ENCODE measurements at places on chromosomes 16 and 17.

DNA sequence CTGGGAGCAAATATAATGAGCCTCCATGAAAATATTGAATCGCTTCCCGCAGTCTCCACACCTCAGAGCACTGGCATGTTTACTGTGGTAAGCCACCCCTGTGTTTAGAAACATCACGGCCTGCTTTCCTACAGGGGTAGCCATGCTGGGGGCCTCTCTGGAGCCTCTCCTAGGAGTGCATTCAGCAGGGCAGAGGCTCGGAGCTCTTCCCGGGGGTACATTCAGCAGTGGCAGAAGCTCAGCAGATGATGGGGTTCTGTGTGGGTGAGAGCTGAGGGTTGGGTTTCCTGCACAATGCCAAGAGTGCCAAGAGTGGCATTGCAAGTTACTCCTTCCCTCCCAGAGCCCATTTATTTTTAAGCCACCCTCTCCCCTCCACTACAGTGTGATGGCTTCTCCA lies 386.6 kb downstream of the SEC14L1 start:
- no peak for DNase-seq

DNA sequence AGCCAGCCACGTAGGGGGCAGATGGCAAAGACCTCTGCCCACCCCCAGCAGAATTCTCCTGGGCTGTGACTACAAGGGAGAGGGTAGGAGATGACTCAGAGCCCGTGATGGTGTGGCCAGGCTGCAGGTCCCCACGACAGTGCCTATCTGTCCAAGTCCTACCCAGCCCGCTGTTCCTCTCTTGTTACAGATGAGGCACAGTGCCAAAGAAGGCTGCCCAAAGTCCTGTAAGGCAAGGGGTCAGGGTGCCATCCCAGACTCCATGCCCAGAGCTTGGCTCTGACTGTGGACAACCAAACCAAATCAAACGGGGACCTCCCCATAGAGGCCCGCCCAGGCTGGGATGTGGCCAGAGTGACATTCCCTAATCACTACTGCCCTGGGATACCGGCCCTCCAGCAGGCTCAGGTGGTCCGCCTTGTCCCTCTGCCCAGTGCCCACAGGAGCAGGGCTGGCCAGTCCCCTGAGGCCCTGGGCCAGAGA lies 12.6 kb upstream of the BCAR1 start:
- DNase-seq, result no peak

DNA sequence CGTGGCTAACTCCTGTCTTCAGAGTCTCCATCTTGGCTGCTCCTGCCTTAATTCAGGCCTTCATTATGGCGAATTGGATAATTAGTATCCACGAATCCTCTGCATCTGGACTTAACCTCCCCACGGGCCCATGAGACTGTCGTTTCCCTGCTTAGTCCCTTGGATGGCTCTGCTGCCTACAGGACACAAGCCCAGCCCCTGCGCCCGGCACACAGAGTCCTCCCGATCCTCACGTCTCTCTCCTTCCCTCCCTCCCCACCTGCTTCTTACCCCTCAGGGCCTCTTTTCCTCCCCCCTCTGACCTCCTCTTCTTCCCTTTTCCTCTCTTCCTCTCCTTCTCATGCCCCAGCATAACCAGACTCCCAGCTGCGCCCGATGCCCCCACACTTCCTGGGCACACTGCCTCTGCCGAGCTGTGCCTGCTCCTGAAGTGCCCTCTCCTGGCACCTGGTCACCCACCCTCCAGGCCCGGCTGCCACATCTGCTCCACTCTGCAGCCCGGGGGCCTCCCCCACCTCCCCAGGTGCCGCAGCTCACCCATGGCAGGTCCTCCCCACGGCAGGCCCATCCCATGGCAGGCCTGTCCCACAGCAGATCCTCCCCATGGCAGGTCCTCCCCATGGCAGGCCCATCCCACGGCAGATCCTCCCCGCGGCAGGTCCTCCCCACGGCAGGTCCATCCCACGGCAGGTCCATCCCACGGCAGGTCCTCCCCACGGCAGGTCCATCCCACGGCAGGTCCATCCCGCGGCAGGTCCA lies 45.9 kb downstream of the RPH3AL start:
- no peak for DNase-seq

DNA sequence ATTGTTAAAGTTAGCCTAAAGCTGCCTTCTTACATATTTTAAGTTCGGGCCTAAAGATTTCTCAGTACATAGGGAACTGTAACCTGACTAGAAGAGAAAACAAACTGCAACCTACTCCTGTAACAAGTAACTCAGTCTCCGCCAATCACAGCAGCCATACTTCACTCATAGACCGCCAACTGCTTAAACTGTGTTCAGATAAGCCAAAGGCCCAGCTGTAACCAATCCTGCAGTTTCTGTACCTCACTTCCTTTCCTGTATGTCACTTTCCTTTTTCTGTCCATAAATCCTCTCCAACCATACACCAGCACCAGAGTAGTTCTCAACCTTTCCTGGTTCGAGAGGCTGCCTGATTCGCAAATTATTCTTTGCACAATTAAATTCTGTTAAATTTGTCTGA lies 41.5 kb downstream of the GLG1 start:
- DNase-seq, result no peak

DNA sequence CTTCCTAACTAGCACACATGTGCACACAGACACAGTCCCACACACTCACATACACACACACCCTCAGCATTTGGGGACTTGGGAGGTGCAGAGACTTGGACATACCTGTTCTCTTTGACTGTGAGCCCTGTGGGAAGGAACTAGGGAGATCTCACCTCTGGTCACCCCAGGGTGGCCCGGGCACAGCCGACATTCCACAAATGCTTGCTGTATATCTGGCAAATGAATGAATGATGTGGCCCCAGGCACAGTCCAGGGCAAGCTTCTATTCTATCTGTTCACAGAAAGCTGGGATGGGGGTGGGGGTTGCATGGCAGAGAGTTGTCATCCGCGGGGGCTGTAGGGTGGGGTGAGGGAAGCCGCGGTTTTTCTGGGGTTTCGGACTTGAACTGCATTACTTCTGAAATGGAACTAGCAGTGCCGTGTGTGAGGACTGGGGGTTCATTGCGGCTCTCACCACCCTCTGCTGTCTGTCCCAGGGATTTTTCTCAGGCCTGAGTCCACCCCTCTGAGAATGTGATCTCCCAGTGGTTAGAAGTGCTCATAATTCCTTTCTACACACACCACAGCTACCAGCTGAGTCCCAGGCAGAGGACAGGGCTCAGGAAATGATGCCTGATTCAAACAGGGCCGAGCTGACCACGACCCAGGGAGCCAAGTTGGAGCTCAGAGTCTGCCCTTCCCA lies 3.3 kb upstream of the RIPOR1 start:
- no peak for DNase-seq

DNA sequence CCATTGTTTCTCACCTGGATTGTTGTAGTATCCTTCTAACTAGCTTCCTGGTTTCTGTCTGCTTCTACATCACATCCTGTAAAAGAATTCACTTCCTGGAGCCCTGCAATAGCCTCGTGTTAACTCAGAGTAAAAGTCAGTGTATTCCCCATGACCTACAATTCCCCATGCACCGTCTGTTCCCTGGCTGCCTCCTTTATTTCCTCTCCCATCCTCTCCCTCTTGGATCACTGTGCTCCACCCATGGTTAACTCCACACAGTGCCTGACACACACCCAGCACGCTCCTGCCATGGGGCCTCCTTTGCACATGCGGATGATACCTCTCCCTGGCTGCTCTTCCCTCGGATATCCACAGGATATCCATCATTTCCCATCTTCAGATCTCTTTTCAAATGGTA lies 301.4 kb upstream of the IRX3 start:
- no peak for DNase-seq

DNA sequence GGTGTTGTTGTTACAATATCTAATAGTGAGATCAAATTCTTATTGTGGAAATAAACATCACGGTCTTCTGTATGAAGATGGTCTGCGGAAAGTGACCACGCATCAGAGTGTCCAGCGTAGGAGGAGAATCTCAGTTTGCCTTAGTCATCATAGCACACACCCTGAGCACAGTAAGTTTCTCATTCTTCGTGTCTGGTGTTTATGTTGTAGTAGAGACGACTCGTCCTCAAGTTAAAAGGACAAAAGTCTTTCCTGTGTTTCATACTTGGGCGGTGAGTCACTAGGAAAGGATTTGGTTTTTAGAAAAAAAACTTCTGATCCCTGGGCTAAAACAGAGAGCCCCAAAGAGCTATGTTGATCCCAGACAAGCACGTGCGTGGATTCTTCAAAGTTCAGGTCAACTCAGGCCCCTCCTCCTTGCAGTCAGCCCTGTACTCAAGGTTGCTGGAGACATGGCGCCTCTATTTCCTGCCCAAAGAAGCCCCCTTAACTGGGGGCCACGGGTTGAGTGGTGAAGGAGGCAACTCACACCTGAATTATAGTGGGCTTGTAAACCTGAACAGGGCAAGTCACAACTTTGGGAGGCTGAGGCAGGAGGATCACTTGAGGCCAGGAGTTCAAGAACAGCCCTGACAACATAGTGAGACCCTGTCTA lies 170.4 kb downstream of the ZFHX3 start:
- peak; percentile 74 for DNase-seq

DNA sequence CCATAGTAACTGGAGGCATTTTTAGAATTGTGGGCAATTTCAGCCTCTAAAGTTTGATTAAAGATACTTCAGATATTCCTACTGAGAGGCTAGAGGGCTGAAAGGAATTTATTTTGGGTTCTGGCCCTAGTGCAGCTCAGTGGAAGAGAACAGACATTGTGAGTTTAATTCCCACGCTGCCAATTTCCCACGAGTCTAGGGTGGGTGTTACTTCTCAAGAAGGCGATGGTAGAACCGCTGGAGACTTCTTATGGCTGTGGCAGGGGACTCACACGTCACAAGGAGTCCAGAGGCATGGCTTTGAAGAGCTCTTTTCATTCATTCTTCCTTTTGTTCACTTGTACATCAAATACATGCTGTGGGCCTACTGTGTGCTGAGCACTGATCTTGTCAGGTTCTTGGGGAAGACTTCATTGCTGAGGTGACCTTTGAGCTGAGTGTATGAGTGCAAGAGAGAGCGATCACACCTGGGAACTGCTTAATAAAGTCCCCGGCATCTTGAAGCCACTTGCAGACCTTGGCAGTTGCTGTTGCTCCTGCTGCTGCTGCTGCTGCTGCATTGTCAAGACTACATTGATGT lies 111.7 kb downstream of the WWOX start:
- no peak for DNase-seq

DNA sequence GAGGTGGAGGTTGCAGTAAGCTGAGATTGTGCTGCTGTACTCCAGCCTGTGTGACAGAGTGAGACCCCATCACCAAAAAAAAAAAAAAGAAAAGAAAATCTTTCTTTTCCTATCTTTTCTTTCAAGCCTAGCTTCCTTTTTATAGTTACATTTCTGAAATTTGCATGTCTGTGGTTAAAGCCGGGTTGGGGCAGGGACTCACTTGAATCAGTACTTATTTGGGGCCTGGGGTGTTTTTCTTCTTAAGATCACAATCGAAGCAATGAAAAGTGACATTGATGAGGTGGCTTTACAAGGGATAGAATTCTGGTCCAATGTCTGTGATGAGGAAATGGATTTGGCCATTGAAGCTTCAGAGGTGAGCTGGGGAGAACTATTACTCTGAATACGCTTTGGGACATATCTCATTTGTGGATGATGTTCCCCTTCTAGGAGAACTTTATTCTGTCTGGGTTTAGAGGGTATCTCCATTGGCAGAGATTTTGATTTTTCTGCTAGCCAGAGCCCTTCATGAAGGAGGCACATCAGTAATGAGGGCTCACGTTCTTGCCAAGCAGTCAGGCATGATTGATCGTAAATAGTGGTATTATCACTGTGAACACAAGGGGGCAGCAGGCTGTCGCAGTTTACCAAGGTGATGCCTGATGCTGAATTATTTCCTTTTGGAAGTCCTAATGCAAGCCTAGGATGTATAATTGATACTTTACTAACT lies 14.3 kb downstream of the KPNB1 start:
- DNase-seq, result peak; percentile 70

DNA sequence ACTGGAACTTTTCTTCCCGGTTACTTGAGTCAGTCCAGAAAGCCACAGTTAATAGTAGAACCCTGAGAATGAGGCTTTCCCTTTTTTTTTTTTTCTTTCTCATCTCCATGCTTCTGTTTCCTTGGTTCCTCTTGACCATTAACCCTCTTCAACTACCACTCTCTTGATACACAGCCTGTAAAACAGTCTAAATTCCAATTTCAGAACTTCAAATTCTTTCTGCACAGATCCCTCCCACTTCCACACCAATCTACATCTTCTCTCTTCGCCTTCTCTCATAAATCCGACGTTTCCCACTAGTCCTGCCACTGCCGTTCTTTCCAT lies 588 bp downstream of the METTL16 start:
- DNase-seq, result peak; percentile 11

GRCh38 chr17:17341452-17341851 lies 38.3 kb downstream of the NT5M start:
- no peak for DNase-seq

GRCh38 chr17:9696279-9697044 lies 51.1 kb downstream of the USP43 start:
- DNase-seq, result no peak

GRCh38 chr17:55625521-55625920 lies 97.1 kb downstream of the TMEM100 start:
- DNase-seq, result no peak

- DNase-seq, result no peak
These were observed 554.0 kb upstream of the ZFHX3 start for GRCh38 chr16:73601911-73602310.

GRCh38 chr16:84690088-84690819 lies 9.5 kb upstream of the USP10 start:
- DNase-seq, result no peak

DNA sequence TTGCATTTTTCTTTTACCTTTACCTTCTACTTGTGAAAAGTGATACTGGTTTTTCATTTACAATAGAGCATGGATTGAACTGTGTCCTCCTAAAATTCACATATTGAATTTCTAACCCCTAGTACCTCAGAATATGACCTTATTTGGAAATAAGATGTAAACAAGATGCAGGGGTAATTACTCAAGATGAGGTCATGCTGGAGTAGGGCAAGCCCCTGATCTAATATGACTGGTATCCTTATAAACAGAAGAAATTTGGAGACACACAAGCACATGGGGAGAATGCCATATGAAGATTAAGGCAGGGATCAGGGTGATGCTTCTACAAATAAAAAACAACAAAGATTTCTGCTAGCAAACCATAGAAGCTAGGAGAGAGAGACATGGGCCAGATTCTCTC lies 12.2 kb downstream of the MYH13 start:
- DNase-seq, result no peak

DNA sequence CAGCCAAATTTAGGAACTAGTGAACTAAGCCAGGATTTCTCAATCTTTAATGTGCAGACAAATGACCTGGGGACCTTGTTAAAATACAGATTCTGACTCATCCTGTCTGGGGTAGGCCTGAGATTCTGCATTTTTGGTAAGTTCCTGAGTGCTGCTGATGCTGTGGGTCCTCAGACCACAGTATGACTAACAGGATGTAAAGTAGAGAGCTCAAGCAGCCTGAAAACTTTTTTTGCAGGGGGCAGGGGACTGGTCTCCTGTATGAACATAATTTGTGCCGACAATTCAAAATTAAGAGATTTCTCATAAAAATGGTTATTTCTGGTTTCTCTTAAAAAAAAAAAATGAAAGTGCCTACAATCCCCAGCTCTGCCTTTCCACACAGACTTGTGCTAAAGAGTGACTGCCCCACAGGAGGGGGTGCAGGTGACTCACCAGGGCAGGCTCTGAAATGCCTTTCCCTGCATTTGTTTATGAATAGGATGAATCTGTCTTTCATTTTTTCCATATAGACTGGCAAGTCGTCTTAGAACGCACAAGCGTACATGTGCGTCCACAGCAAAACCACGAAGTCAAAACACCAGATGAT lies 271.5 kb downstream of the PHKB start:
- DNase-seq, result peak; percentile 10
